ENCODE measurements at places on chromosomes 4 and X.

DNA sequence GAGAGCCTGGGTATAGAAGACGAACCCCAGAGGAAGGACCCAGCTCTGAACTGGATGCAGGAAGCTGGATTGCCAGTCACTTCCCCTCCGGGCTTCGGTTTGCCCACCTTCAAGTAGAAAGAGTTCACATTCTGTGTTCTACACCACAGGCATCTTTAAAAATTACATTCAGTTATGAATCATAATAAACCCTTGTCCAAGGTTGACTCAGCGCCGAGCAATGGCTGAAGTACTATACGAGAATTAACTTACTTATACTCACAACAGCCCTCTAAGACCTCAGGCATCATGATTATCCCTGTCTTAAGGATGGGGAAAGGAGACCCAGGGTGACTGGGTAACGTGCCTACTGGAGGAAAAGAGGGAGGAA, 72.5 kb downstream of the EVC2 start:
- no peak for DNase-seq

GRCh38 chr4:119227690-119228089, 15.2 kb downstream of the USP53 start:
- no peak for DNase-seq

DNA sequence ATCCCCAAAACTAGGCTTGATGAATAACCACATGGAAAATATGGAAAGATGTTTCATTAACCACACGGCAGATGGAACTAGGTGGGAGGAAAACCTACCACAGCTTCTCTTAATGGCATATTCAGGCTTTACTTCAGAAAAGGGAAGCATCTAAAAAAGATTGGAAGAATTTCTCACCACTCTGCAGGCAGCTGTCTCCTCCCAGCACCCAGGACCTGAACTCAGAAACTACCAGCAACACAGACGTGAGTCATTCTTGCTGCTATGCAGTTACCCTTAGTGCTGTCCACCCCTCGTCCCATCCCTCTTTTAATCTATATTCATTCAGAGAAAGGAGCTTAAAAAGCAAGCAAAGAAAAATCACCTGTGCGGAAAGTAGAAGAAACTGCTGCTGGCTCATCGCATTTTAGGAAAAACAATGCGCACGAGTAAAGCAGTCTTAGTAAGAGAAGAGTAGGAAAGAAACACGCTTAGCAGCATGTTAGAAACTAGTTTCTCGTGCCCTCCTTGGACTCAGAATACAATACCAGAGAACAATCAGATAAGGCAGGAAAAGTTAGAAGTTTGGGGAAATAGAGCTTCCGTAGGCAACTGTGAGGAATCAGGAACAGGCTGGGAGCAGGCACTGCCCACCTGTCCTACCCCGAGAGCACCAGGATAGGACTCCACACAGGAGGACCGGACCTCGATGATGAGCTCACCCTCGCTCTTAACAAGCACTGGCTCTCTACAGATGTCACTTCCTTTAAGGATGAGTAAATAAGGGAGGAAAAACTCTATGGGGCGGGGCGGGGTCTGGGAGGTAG, 48.1 kb upstream of the ENPP6 start:
- no peak for DNase-seq

- no peak for DNase-seq
Observed at GRCh38 chrX:40546870-40547269, 33.9 kb upstream of the ATP6AP2 start.

DNA sequence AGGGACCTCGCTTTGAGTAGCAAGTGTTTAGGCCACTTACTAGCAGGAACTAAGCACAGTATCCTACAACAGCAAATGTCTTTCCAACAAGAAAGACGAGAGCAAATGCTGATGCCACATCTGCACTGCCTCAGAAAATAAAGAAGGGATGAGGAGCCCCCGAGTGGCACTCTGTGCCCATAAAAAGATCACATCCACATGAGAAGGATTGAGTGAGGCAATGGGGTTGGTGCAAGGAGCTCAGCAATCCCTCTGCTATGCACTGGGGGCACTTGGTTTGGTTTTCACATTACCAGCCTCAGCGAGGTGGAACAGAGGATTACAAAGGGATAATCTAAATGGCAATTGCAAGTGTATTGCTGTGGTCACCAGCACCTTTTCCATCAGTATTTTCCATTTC, 252.8 kb upstream of the SLC7A11 start:
- no peak for DNase-seq
